Right forelimb (tissue), 1 donor: ENCODE measurements at places on chromosomes 12 and 14.

GRCh38 chr12:133256321-133256720 lies 20.6 kb upstream of the ANHX start:
- DNase-seq: no peak

- DNase-seq: no peak
These were observed 147.2 kb downstream of the HELB start for GRCh38 chr12:66449531-66449930.

DNA sequence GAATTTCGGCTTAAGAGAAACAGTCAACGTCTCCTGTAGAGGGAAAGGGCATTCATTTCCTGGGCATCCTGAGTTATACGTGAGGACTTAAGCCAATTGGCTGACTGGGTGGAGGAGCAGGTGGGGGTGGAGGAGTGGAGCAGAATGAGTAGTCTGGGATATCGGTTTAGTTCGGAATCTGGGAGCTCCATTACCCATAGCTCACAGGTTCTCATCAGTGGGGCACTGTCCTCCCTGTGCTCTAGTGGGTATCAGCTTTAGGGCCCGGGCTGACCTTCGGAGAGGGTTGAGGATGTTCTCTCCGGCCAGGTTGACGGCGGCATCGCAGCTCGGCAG lies 704 bp downstream of the SDR39U1 start:
- DNase-seq: no peak

- no peak for DNase-seq
These were observed 41.6 kb downstream of the ITPR2 start for GRCh38 chr12:26791301-26791791.

DNA sequence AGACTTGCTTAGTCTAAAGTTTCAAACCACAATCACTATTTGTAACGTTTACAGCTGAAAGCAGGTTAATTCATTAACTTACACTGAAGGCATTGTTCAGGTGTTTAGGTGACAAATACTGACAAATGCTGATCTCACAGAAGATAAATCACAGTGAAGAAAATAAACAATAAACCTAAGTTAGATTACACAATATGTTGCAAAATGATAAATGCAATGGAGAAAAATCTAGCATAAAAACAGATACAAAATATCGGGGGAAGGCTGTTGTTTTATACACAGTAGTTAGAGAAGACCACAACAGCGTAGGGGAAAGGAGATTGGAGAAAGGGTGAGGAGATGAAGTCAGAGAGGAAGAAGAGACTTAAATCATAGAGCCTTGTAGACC lies 3.0 kb downstream of the SCAF11 start:
- DNase-seq: no peak

DNA sequence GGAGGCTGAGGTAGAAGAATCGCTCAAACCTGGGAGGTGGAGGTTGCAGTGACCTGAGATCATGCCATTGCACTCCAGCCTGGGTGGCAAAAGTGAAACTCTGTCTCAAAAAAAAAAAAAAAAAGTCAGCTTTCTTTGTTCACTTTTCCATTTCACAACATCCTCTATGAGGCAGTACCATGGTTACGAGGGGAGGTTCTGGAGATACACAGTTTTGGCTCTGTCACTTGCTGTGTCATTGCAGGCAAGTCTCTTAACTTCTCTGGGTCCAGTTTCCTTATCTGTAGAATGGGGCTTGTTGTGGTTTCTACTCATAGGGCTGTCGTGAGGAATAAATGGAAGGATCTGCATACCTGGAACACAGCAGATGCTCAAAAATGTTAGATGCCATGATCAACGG lies 75.6 kb upstream of the SLC24A4 start:
- DNase-seq: no peak

GRCh38 chr14:57493467-57494181 lies at the start of gene CCDC198:
Gene CCDC198 (minus strand): TSS chr14:57493857. CDS start chr14:57493715, 142 bp downstream.
- DNase-seq: no peak

- no peak for DNase-seq
These were observed 29.7 kb downstream of the ATF7IP start for GRCh38 chr12:14395074-14395778.

- DNase-seq: no peak
These were observed 47.5 kb downstream of the EIF2S3B start for GRCh38 chr12:10553148-10553547.

DNA sequence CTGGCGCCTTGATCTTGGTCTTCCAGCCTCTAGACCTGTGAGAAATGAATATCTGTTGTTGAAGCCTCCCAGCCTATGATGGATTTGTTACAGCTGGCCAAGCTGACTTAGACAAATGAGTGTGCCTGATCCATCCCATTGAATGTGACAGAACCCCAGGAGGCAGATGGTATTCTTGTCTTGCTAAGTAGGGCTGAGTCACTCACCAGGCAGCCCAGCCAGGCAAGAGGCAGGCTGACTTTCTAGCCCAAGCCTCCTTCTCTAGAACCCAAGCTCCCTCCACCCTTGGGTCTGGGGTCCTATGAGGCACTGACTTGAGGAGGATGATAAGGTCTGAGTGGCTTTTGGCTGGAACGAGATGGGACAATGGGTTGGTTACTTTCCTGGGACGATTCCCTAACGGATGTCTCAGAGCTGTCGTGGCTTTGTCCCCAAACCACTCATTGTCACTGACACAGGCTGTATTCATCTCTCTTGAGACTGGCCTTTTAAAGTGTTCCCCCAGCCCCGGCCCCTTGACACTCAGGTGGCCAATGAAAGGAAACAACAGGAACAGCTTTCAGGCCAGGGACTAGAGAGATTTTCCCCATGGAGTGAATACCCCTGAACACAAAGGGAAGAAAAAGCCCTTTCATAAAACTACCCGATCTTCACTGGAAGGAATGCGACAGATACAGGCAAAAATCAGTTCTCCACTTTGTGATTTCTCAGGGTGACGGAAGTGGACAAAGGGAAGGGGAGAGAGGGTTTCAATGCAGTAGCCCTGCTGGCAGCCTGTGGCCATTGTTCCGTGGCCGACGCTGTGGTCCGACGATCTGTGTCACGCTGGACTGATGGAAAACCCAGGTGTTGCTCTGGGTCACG lies 264.2 kb downstream of the AACS start:
- no peak for DNase-seq

DNA sequence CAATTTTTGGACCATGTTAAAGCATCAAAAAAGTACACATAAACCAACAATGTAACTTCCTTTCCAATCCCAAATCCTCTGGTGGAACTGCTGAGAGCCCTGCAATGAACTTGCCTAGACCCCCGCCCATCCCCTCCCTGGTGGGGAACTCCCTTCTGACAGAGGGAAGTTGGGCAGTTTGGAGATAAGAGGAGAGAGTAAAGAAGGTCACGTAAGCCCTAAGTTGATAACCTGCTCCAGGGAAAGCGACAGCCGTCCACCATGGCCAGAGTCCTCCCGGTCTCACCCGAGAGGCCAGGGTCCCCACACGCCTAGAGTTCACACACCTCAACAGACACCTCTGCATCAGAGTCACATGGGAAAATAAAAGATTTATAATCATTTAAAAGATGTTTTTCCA lies 138.7 kb downstream of the EGLN3 start:
- DNase-seq: no peak

DNA sequence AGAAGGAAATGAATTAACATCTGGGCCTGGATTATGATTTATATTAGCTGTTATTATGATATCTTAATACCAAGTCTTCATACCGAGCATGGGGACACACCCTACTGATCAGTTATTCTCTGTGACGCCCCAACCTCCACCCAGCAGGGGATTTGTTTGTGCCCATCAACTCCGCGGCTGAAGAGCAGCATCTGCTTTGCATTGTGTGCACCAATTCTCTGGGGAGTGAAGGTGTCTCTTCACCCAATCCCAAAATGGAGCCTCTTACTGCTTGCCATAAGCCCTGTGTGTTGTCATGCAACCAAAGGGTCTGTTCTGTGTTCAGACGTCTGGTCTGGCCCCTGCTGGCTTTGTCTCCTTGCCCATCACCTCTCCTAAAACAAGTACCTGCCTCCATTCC lies 25.4 kb downstream of the DHRS2 start:
- no peak for DNase-seq

GRCh38 chr12:4052691-4053090 lies 179.5 kb upstream of the PARP11 start:
- no peak for DNase-seq

GRCh38 chr14:35932659-35933159 lies 106.6 kb downstream of the BRMS1L start:
- DNase-seq: no peak

GRCh38 chr12:1630133-1630826 lies 1.2 kb downstream of the WNT5B start:
- peak; percentile 73 for DNase-seq

DNA sequence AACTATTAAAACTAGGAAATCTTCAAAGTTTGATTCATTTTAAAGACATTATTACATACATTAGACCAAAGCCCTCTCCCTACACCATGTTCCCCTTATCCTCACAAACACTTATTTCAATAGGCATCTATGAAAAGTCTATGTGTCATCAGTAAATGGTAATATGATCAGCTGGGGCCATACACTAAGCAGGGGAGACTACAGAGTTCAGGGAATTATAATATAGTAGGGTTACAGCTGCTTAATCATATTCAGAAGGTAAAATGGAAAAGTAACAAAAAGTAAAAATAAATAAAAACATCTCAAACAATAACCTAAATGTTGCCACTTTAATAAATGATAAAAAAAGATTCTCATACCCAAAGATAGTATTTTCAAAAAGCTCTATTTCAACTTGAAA lies 29.1 kb downstream of the PAWR start:
- DNase-seq: no peak

- no peak for DNase-seq
These were observed 87.9 kb upstream of the PTPRQ start for GRCh38 chr12:80356097-80356496.

- no peak for DNase-seq
These were observed 39.0 kb downstream of the NEUROD4 start for GRCh38 chr12:55058776-55059175.

DNA sequence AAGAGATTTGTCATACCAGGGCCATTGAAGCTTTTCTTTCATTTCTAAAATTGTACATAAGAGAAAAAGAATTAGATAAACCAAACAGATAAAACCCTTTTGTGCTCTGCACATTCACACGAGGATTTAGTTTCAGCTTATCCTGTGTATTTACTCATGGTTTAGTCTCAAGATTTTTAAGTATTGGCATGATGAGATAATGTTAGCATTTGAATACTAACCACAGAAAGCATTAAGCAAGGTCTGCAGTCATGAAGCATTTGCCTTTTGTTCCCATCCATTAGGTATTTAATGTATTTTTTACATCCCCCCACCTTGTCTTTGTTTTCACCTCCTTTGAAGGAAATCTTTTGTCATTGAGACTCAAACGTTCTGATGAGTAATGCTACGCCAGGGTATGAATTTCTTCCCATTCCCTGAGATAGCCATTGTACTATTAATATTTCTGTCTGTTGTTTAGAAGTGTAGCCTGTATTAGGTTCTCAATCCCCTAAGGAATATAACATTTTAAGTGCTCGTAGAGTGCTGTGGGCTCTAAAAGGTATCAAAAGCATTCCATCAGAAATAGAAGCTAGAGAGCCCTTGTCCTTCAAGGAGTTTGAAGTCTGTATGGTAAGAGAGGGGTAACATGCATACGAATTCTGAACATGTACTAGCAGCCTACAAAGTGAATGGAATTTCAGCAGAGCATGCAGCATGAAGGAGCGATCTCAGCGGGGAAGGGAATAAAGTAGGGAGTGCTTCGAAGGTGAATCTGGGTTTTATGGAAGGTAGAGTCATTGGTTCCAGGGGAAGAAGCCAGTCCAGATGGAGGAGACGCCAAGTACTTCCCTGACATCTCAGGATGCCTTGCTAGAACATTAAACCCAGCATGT lies 22.3 kb downstream of the CRADD start:
- no peak for DNase-seq

GRCh38 chr14:51138404-51139103 lies 43.6 kb upstream of the TRIM9 start:
- no peak for DNase-seq

GRCh38 chr12:110906516-110906915 lies 13.9 kb downstream of the MYL2 start:
- no peak for DNase-seq

- no peak for DNase-seq
These were observed 31.1 kb downstream of the ZFYVE21 start for GRCh38 chr14:103746701-103747100.

- DNase-seq: no peak
These were observed 34.1 kb downstream of the ANO2 start for GRCh38 chr12:5910790-5911548.

GRCh38 chr12:57044889-57045288 lies 5.0 kb downstream of the MYO1A start:
- no peak for DNase-seq

GRCh38 chr12:56980941-56981530 lies 23.6 kb upstream of the RDH16 start:
- no peak for DNase-seq

DNA sequence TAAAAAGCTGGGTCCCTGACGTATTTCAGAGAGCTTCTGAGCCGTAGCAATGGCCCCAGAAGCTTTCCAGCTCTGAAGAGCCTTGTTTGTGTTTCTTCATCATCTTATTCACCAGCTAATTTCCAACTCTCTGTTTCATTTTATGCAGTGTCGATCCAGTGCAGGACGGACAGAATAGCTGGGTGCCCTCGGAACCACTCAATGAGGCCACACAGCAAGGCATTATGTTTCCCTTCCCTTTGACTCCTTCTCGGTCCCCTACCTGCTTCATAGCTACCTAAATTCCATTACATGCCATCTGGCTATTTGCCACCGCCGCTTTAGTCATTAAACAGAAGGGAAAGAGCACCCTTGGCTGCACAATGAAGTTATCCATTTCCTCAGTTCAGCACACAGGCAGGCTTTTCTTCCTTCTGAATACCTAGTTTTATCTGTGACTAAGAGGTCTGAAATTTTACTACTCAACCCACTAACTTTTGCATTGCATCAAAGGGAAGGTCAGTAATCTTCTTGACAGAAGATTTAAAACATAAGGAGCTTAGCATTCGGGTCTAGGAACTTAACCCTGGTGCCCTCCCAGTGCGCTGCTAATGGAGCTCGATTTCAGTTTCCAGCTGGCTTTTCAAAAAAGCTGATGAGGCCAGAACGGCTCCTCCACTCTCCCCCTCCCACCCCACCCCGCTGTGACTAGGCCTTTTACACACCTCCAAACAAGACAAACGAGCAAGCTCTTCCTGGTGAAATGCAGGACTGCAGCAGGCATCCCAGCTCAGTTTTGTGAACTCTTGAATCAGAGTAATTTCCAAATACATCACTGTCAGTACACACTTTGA lies 176.8 kb downstream of the GXYLT1 start:
- DNase-seq: no peak

- DNase-seq: no peak
These were observed 20.0 kb upstream of the SOCS2 start for GRCh38 chr12:93552427-93552826.

DNA sequence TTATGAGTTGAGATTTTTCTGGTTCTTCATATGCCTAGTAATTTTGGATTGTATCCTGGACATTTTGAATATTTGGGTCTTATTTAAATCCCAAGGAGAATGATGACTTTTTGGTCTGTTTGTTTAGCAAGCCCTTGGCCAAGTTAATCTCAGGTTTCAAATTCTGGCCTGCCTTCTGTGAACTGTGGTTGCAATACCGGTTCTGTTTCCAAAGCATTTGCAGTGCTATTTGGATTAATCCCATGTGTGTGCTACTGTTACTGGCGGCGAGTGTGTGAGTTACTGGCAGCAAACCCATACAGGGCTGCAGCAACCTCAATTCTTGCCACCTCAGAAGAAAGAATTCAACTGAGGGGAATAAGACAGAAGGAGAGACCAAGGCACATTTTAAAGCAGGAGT lies 51.1 kb downstream of the TMEM260 start:
- DNase-seq: no peak

- no peak for DNase-seq
These were observed 18.5 kb upstream of the DUSP6 start for GRCh38 chr12:89370850-89371249.

GRCh38 chr12:95096852-95097251 lies 23.4 kb upstream of the NR2C1 start:
- DNase-seq: no peak
